ENCODE measurements at places on chromosomes 7 and 10.

DNA sequence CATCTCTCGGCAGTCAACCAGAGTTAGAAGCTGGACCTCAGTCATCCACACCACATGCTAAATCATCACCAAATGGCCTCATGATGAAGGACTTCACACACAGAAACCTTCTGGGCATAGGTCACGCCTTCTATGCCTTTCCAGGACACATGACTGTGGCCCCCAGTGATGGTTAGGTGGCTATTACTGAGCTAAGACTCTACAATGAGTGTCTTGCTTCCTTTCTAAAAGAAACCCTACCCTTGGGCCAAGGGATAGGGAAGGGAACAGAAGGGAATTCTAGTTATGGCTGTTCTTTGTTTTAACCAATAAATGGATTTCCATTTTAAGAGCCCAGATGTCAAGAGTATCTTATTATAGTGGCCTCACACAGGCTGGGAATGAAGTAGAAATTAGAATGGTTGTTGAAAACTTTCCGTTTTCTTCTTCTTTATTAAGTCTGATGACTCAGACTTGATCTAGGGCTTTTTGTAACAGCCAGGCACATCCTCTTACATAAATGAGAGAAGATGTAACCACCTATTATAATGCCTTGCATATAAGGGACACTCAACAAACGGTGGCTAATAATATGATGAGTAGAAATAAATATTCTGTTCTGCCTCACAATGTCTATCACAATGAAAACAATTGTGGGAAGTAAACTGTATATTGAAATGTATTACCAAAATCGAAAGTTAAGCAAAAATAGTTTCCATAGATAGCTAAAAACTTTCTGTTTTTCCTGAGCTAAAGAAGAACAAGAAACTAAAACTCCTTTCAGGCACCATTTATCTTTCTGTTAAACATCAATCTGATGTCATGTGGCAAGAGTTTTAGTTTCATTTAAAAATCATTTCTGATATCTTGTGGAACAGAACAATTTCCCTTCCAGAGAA is 62.5 kb upstream of the TOMM7 start:
- no peak for DNase-seq

DNA sequence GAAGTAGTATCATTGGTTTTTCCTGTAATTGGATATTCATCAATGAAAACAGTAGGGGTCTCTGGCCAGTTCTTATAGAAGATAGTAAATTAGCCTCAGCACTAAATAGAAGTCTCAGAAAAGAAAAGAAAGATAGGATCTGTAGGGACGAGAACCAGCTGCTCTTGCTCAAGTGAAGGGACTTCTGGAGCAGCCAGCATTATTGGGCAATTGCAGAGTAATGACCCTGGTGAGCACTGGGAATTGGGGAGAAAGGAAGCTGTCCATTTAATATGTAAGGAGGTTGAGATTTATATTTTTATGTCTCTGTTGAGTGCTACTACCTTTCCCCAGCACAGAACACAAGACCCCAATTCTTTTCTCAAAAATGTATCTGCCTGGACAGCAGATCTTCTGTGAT is 61.2 kb upstream of the WNT16 start:
- DNase-seq = no peak

DNA sequence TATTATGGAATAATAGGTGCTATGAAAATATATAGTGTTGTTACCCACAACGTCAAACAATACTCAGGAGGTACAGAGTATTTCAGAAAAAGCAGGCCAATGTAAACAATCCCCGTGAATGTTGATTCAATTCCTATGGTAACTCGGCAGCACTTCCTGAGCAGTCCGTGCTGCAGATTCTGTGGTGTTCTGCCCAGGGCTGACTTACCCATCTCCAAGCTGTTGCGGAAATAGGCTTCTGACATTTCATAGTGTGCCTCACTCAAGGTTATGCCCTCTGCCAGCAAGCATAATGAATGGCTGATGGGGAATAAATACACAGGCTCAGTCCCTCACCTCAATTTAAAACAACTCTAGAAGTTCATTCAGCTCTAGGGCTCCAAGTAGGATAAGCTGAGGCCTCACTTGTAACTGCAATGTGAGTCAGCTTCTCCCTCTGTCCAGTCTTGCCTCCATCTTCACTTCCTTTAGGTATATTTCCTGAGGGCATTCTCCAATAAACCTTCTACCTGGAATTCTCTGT is 177.6 kb downstream of the GNAI1 start:
- DNase-seq = no peak

GRCh38 chr7:39631736-39632308 is 8.4 kb downstream of the RALA start:
- no peak for DNase-seq

DNA sequence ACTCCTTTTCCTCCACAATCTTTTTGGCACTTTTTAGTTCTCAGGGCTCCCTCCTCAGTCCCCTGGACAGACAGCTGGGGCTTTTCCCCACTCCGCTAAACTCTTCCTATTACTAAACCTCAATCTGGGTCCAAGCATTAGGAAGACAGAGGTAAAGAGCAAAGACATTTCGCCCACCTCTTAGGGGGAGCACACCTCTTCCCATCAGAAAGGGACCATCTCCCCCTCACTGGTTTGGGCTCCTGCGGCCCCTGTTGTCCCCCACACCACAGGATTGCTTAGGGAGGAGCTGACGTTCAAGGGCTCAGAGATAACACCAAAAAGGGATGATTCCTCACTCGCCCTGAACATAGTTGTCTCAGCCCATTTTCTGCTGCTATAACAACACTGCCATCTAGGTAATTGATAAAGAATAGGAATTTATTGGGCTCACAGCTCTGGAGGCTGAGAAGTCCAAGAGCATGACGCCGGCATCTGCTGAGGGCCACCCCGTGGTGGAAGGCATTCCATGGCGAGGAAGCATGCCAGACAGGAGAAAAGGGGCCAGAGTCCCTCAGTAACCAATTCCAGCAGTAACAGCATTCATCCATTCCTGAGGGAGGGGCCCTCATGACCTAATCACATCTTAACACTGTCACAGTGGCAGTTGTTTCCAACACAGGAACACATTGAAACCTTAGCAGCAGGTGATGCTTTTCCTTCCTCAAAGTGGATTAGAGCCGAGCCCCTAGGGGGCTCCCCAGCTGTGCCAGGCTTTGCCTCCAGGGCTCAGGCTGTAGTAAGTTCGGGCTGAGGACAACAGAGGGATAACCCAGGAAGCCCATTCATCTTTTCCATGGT is 209.6 kb downstream of the EBF3 start:
- DNase-seq = no peak

GRCh38 chr7:24923172-24923865 is 56.7 kb downstream of the OSBPL3 start:
- DNase-seq = no peak

DNA sequence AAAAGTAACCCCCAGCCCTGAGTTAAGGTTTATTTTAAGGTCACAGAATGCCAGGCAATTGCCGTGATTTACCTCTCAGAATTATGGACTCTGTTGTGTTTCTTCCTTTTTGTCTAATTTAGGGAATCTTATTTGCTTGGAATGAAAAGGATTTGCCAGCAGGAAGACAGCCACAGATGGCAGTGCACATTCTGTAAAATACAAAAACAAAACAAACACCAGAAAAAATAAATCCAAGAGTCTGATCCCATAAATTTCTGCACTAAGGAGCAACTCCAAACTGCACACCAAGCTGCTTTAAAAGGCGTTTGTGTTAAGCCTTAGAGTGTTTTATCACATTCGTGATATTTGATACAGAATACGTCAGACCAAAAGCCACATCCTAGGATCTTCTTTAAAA is 199.0 kb upstream of the C7orf33 start:
- DNase-seq = no peak

- DNase-seq = no peak
These were observed 1064.9 kb downstream of the NXPH1 start for GRCh38 chr7:9498303-9498702.

Measured in effector memory CD8-positive, alpha-beta T cell (primary cell).